ENCODE measurements at places on chromosomes 1 and 21.

DNA sequence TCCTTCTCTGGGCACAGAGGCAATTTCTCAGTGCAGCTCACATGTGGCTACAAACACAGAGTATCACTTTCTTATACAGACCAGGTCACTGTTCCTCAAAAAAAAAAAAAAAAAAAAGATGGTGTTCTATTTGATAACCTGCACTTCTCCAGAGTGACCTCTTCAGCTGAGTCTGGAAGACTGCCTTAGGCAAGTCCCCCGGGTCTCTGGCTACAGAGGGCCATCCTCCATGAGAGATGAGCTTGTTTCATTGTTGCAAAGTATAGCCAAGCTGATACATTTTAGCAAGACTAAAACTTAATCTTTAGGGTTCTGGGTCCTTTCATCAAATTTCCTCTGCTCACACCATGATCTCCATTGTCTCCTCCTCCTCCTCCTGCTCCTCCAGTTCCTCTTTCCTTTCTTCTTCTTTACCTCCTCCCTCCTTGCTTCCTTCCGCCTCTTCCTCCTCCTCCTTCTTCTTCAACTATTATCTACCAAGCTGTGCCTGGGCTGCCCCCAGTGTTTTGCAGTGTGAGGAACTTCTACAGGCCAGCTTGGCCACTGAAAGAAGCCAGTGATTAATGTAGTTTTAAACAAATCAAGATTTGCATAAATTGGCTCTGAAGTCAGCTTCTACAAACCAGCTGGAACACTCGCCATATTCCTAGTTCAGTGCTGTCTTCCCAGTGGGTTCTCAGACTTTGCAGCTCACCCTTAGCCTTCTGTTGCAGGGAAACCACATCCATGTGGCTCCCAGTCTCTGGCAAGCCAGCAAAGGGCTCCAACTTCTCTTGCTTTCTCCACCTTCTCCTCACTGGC is 139.4 kb downstream of the RUNX1 start:
- DNase-seq: peak; percentile 40

- DNase-seq: peak; percentile 68
Measured at GRCh38 chr1:51189421-51190073, 46.5 kb upstream of the RNF11 start.

DNA sequence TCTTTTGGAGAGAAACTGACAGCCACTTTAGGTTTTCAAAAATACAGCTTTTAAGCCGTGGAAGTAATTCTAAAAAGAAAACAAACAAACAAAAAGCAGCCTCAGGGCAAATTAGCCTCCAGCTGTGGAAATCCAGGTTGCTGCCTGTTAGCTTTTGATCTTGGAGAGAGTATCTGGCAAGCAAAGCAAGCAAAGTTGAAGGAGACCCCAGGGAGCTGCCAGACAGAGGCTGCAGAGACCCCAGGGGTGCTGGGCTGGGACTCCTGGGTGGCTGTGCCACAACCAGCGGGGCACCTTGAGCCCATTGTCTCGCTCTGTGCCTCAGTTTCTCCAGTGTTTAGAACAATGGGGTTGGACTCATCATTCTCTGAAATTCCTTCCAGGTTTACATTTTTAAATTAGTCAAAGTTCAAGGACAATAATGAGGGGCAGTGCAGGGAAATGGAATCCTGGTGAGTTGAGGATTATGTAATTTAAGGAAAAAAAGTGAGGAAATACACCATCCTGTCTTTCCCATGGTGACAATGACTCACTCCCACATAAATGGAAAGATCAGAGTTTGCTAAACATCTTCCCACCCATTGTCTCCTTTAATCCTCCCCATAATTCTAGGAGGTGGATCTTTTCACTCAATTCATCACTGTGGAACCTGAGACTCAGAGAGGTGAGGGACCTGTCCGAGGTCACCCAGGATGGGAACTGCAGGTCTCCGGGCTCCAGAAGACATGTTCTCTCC is 480.5 kb downstream of the MATN1 start:
- DNase-seq: no peak

- DNase-seq: peak; percentile 89
Measured at GRCh38 chr21:41142051-41142795, 25.7 kb upstream of the BACE2 start.

GRCh38 chr1:43835082-43836021 is 98.2 kb upstream of the ARTN start:
- DNase-seq: peak; percentile 86

DNA sequence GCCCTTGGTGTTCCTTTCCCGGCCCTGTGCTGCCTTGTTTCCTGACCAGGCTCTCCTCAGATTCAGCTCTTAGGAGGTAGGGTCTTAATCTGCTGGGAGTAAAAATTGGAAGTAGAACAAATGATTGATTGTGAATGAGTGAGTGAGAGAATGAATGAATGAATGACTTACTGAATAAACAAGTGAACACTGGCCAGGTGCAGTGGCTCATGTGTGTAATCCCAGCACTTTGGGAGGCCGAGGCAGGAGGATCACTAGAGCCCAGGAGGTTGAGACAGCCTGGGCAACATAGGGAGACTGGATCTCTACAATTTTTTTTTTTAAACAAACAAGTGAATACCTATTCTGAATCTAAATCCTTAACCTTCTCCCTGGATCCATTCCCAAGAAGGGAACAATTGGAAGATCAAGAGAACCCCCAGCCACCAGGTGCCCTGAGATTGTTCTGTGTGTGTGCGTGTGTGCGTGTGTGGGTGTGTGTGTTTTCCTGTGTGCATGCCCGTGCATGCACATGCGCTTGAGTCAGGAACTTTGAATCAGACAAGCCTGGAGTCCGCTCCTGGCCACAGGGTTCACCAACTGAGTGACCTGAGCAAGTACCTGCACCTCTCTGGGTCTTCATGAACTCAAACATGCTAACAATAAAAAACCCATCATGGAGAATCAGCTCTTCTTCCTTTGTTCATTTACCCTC is 24.3 kb upstream of the CITED4 start:
- DNase-seq: no peak

GRCh38 chr21:38639571-38640354 is 141.5 kb upstream of the ERG start:
- DNase-seq: no peak

- no peak for DNase-seq
Measured at GRCh38 chr21:44581158-44581557, 754 bp upstream of the KRTAP10-5 start.

- peak; percentile 12 for DNase-seq
Measured at GRCh38 chr1:179831852-179832699, 45.5 kb downstream of the TOR1AIP2 start.

DNA sequence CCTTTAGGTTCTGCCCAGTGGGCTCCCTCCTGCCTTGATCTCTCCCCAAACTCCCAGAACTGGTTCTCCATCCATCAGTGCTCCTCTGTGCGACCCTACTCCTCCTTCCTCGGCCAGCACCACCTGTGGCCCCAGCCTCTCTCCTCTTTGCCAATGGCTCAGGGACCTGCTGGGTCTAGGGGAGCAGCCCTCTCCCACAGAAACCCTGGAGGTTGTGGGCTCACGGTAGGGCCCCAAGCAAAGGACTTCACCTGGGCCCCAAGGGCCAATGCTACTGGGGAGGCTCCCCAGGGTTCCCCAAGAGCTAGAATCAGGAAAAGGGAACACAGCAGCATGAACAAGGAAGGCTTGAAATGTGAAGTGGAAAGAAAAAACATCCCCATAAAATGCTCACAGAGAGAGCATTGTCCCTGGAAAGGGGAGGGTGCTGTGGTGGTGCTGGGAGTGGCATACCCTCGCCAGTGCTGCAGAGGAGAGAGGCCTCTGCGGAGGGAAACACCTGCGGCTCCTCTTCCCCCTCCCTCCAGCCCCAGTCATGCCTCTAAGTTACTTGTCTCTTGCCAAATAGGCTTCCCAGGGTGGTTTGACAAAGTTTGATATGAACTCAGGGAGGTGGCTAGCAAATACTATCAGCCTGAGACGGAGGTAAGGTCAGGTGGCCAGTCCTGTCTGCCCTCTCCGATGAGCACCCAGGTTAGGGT is 2.5 kb downstream of the TMEM63A start:
- no peak for DNase-seq

GRCh38 chr1:223340637-223341036 is 23.3 kb downstream of the SUSD4 start:
- DNase-seq: no peak

GRCh38 chr1:193542690-193543089 is 356.3 kb upstream of the B3GALT2 start:
- peak; percentile 7 for DNase-seq

DNA sequence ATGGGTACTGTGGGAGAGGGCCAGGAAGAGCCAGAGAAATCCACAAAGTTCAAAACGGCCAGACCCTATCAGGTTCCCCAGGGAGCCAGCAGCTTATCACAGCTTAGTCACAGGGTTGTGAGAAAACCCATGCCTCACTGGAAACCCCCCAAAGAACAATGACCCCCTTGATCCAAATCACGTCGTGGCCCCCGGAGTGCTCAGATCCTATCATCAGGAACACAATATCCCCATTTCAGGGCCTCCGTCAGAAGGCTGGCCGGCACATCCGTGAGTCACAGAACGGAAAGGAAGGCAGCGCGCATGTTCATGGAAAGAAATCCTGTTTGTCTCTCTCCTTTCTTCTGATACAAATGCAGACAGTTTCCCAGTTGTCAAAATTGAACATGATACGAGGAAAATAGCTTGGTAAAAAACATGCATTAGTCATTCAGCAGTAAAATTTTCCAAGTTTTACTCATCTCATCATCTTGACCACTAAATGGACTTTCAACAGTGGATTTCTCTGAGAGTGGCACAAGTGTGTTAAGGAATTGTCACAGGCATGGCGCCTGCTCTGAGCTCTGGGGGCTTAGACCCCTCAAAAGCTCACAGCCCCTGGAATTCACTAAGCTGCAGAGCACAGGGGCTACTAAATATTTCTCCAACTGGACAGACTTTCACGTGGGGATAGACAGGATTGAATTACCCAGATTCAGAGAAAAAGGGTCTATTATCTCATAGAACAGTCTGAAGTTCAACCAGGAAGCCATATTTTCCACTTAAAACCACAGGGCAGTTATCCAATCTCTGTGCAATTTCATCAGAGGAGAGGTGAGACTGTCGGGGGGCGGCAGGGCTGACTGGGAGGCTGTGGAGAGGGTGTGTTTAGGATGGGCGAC is 124.8 kb downstream of the RIPK4 start:
- peak; percentile 96 for DNase-seq

DNA sequence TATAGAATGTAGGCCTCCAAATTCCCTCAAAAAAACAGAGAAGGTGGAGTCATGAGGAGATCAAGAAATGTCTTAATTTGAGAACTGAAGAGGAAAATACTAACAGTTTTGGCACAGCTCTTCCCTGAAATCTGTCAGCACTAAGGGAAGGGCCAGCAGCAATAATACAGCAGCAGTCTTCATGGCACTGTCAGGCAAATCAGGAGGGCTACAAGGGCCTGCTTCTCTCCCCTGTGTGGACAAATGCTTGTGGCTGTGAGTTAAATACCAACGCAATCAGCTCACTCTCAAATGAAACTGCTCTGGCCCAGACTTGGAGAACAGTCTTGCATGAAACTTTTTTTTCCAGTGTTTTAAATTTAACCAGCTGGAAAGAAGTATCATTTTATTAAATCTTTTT is 20.5 kb upstream of the CNN3 start:
- peak; percentile 84 for DNase-seq

- DNase-seq: peak; percentile 97
Measured at GRCh38 chr1:205172729-205173366, 38.7 kb downstream of the DSTYK start.

- DNase-seq: no peak
Measured at GRCh38 chr1:204704794-204705492, 19.4 kb upstream of the LRRN2 start.

DNA sequence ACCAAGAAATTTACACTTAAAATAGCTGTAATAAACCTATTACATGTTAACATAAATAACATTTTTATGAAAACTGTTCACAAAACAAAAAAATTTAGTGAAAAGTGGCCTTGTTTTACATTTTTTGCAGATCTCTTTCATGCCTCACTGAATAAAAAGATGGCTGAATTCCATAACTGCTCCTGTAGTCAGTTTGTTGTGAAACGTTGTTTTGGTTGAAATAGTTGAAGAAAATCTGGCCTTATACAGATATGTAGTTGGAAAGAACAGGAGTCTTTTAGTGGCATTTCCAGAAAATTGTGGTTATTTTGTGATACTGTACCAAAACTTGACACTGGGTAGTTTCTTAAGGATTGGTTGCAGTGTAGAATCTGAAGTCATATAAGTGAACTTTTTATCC is 18.1 kb downstream of the ITSN1 start:
- no peak for DNase-seq

DNA sequence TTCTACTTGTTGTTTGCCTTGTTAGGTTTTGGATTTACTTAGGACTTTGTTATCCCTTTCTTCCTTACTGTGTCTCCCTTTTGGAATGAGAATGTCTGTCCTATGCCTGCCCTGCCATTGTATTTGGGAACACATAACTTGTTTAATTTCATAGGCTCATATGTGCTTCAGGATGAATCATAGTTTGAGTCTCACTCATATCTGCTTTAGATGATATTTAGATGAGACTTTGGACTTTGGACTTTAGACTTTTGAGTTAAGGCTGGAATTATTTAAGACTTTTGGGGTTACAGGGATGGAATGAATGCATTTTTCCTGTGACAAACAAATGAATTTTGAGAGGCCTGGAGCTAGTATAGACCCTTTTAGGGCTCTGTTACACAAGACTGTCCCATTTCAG is 33.4 kb downstream of the PSMG1 start:
- DNase-seq: no peak

- no peak for DNase-seq
Measured at GRCh38 chr1:26585471-26585870, 55.9 kb downstream of the RPS6KA1 start.

GRCh38 chr21:41349126-41349525 is 12.7 kb upstream of the MX2 start:
- no peak for DNase-seq

DNA sequence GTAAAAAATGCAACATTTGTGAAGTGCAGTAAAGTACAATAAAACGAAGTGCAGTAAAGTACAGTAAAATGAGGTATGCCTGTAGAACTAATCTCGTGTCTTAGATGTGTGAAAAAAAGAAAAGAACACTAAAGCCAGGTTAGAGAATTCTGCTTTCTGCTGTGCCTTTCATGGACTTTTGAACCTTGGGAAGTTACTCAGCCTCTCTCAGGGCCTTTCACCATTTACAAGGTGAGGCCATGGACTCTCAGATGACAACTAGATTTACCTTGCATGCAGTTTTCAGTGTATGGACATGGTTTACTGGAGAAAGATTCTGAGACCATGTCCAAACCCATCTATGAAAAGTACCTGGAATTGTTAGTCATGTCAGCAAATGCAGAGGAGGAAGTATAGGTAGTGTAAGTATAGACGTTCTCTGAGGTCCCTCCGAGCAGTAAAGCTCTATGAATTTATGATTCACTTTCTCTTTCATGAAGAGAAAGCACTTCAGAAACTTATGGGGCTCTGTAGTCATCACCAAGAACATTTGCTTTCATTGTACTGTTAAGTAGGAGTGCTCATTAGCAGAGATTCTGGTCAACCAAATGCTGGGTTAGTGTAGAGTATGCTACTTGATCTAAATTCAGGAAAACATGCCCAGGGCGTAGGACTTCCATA is 143.1 kb downstream of the CACNA1E start:
- no peak for DNase-seq

DNA sequence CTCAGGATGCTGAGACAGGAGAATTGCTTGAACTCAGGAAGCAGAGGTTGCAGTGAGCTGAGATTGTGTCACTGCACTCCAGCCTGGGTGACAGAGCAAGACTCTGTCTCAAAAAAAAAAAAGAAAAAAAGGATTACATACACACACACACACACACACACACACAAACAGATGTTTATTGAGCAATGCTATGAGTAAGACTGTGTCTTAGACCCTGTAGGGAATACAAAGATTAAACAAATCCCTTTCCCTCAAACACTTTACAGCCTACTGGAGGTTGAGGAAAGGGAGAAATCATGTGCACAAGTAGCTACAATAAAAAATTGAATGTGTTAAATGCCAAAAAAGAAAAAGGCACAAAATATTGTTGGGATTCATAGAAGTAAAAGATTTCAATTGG is 58.1 kb downstream of the RPAP2 start:
- peak; percentile 34 for DNase-seq

All from fibroblast of skin of right biceps (primary cell).